Heart left ventricle (tissue), 16 donors: ENCODE measurements at places on chromosomes 2 and 18. TPM values are rescaled to one million over a fixed set of nuclear protein-coding genes. Genes with fewer than 3 reads are reported as not detected.

LYPD6B gene
- not detected for total RNA-seq

CFAP65 gene
- not detected for total RNA-seq

- DNase-seq, result no peak
Measured at GRCh38 chr2:121232626-121233265, 52.3 kb downstream of the TFCP2L1 start.

DNA sequence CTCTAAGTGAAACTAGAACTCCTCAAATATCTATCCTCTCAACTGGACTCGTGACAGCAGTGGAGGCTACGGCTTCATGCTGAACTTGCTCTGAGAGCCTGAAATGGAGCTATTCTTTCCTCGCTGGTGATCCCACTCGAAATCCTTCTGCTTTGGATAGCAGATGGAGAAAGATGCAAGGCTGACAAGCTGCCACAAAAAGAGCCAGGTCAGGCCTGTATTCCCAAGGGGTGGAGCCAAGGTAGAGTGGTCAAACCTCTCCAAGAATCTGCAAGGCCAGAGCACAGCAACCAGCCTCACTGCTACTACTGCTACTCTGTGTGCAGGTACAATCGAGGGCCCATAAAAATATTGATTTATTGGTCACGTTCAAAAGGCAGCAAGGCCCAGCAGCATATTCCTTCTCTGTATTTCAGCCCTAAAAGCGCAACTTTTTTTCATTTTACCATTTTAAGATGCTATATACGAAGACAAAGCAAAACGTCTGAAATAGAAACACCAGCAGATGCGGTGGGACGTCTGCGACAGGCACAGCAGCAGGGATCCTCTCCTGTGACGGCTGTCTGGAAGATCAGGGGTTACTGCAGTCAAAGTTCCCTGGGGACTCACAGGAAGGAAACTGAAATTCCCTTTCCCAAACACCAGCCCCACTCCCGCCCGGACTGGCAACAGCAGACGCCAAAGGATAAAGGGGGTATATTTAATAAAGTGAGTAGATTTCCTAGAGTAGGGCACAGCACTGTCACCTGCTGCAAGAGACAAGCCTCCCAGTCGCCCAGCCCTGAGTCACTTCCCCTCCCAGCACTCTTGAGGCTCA, 2.4 kb downstream of the SPRED2 start:
- peak; percentile 45 for DNase-seq
